ENCODE measurements at places on chromosomes 11 and 22.

DNA sequence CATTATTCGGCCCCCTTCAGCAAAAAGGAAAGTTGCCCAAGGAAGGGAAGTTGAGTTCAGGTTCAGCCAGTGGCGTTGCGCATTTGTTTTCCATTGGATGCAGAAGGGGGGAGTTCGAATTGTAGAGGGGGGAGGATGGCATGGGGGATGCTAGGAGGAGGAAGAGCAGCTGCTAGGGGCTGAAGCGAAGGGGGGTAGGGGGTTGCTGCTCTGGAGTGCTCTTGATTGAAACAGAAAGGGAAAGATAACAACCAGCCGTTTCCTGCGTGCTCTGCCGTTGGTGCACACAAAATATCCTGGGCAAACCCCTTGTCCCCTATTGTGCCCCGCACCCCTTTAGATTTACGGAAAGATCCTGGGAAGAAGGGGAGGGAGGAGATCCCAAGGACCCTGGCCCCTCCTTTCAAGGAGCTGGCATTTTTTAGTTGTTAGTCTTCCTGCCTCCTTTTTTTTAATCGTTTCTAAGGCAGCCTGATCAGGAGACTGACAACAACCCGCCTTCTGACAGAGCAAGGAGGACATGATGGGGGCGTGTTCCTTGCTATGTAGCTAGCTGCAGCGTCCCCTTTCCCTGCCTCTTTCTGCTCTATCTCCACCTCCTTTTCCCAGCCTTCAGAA lies 2.1 kb downstream of the KMT2A start:
- DNase-seq: no peak

- DNase-seq: no peak
These were observed 30.6 kb upstream of the RFPL3 start for GRCh38 chr22:32327066-32327465.

DNA sequence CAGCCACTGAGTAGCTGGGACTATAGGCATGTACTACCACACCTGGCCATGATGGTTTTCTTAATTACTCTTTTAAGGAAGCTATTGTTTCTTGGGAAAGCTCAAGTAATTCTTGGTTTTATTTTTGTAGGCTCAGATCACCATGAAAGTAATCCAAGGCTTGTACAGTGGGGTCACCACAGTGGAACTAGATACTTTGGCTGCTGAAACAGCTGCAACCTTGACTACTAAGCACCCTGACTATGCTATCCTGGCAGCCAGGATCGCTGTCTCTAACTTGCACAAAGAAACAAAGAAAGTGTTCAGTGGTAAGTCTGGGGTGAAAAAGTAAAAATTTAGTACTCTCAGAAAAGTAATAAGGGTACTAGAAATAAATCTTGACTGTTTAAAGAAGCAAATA lies 11.3 kb downstream of the RRM1 start:
- no peak for DNase-seq

DNA sequence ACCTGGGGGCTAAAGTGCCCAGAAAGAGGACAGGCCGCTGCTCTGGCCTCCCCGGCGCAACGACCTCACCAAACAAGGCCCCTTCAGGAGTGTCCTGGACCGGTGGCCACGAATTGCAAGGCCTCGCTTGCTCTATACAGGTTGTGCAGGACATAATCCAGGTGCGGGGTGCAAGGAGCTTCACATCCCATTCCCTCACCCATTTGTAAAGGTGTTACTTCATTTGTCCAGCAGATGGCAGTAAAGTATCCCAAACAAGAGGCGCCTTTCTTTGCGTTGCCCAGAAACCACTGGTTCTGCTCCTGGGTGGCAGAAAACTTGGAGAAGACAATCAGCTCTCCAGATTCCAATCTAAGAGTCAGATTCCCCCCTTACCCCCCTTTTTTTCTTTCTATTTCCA lies 35.9 kb upstream of the PRDM11 start:
- DNase-seq: no peak

GRCh38 chr11:109096266-109096665 lies 325.7 kb upstream of the C11orf87 start:
- DNase-seq: no peak

DNA sequence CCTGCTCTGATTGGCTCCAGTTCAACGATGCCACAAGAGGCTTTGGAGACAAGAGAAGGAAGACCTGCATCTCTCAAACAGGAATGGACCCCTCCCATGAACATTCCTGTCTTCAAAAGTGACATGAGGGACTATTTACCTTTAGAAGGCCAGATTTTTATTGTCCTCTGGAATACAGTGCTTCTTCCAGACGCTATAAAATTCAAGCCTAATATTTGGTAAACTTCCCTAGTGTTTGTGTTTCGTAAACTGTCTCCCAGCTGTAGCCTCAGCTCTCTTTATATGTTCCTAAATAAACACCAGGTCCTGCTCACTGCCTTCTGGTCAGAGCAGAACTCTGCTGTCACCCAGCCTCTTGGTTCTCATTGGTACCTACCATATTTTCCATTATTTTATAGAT lies 157.8 kb downstream of the CCDC34 start:
- no peak for DNase-seq

DNA sequence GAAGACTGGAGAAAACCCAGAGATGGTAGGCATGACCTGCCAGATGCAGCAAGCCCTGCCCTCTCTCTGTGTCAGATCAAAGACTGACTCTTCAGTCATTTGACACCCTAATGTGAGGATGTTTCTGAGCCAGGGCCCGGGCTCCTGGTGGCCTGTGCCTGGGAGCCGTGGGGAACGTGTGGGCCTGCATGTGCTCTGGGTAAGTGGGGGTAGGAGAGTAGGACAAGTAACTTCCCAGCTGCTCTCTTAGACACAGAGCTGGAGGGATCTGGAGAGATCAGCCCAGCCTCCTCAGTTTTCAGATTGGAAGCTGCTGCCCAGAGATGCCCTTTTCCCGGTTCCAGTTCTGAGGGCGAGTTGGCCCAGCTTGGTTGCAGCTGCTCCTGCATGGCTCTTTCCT lies 110.8 kb downstream of the TEAD1 start:
- no peak for DNase-seq

DNA sequence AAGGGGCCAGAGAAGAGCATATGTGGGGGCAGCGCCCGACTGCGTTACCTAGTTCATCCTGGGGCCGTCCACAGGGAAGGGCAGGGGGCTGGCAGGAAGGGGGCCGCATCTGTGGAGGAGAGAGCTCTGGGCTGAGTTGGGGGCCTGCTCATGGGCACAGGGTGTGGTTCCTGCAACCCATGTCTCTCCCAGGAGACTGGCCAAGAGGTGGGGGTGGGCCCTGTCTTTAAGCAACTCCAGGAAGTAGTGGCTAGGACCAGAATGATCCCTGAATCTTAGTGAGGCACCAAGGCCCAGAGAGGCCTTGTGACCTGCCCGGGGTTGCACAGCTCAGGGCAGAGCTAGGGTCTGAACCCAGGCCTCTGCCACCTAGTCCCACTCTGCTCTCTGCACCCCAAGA lies 21.9 kb downstream of the CSNK1E start:
- DNase-seq: no peak

GRCh38 chr11:79439410-79439885 lies 1.4 kb downstream of the TENM4 start:
- DNase-seq: no peak

GRCh38 chr22:37967637-37968451 lies 14.3 kb downstream of the POLR2F start:
- no peak for DNase-seq
